ENCODE measurements at places on chromosomes 2 and 18.

DNA sequence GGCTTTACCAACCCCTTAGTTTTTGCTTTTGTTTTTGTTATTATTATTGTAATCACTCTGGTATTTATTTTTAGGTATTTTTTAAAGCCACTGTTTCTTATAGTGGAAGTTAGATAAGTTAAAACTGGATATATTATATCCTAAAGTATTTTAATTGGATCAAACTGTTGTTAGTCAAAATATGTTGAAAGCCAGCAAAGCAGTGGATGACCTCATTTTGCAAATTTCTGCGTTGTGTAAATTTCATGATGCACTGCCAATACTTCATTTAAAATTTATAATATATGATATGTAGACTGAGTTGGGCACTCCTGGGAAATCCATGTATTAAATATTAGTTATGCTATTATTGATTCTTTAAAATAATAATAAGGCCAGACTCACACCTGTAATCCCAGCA is 661.7 kb upstream of the NRXN1 start:
- no peak for DNase-seq

GRCh38 chr2:213089438-213089837 is 62.0 kb downstream of the IKZF2 start:
- no peak for DNase-seq

- no peak for DNase-seq
Observed at GRCh38 chr2:48248251-48248933, 281.6 kb upstream of the STON1 start.

DNA sequence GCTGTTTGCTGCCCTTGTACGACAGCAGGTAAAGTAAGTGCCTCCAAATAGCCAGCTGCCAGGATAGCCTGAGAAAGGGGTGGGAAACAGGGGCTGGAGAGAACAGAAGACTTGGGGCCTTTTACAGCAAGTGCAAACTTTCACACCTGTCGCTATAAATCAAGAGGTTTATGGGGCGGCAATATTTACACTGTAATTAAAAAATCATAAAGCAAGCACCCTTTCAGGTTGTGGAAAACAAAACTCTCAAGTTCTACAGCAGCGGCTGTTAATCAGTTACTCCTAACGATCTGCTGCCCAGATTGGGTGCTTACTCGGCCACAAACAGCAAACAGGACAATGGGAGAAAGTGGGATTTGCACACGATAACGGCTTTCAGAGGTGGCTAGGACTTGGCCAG is 359.5 kb upstream of the ETAA1 start:
- no peak for DNase-seq

- DNase-seq = no peak
Observed at GRCh38 chr2:241545106-241545505, 13.4 kb upstream of the BOK start.

DNA sequence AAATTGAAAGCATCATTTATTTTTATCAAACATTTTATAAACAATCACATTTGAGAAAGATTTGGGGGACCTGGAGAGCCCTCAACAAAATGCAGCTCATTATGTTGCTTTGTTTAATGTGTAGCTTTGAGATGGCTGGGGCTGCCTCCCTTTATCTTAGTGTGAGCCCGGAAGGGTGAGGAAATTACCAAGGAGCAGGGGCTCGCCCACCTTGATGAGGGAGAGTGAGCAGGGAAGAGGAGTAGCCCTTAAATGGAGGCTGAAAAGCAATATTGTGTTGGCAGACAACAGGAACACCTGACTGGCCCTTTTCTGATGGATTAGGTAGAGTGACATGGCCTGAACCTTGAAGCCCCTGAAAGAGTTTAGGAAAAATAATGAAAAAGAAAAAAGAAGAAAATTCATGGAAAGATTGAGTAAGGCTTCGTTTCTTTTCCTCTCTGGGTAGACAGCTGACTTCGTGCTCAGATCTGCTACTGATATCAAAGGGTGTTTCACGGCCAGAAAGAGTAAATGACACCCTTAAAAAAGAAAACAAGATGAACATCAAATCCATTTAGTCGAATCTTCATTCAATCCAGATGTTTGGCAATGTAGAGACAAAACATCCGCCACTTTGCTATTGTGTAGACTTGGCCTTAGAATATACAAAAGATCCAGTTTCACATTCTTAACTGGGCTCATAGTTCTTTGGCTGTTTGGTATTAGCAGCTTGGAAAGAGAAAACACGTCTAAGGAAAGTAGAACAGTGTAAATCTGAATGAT is 206.5 kb upstream of the TCF4 start:
- no peak for DNase-seq

- DNase-seq = no peak
Observed at GRCh38 chr2:7203056-7203467, 285.9 kb downstream of the RNF144A start.

DNA sequence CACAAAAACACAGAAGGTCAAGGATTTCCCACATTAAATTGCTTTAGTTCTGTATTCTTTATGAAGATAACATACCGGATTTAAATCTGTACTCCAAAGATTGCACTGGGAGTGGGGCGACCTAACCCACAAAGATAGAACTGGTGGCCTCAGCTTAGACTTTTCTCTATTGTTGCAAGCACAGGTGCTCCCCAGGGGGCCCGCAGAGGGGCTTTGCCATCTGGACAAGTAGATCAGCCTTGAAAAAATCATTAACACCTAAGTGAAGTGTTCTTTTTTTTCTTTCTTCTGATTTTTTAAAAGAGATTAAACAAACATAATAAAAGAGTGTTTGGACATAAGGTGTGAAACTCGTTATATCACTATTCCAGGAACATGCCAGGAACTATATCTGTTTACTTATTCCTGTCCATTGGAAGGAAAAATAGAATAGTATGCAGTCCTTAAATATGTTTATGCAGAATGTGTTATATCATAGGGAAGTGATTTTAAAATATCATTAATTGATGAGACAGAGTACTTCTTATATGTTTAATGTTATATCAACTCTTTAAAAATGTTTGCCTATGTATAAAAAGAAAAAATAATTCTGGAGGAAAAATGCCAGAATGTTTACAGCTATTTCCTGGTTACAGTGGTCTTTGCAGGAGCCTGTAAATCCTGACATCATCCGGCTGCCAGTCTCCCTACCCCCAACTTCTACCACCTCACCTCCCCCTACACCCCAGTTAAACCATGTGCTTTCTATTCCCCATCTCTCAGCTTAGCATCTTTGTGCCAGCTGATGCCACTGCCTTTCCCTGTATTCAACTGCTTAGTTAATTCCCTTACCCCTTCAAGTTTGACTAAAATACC is 679.2 kb downstream of the CNTNAP5 start:
- no peak for DNase-seq

GRCh38 chr2:38750011-38750890 is 910 bp downstream of the SRSF7 start:
- peak; percentile 59 for DNase-seq

- DNase-seq = no peak
Observed at GRCh38 chr2:113872201-113872600, 17.7 kb upstream of the ACTR3 start.

- no peak for DNase-seq
Observed at GRCh38 chr18:24601585-24601984, 141.1 kb downstream of the HRH4 start.

DNA sequence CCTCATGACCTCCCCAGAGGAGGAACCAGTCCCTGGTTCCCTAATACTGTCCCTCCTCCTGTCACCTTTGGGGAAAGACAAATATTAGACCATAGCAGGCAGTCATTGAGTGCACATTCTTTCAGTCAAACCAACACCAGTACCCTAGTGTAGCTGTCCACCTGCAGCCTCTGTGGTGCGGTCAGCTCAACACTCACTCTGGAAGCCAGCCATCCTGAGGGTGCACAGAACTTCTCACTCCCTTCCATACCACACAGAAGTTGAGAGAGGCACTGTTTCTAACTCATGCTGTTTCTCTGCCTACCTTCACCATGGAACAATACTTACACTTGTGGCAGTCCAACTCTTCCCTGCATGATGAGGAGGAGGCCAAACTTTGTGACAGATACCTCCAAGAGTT is 232.6 kb upstream of the FBXO11 start:
- no peak for DNase-seq

GRCh38 chr2:127645395-127646291 is at the start of gene GPR17:
Gene GPR17, plus strand, starts transcription at chr2:127646153. Its CDS starts 4,583 bp downstream, at chr2:127650736.
- DNase-seq = peak; percentile 25

- DNase-seq = no peak
Observed at GRCh38 chr18:44823782-44824181, 143.1 kb downstream of the SETBP1 start.

- DNase-seq = no peak
Observed at GRCh38 chr18:48809365-48809764, 141.4 kb downstream of the SMAD7 start.

DNA sequence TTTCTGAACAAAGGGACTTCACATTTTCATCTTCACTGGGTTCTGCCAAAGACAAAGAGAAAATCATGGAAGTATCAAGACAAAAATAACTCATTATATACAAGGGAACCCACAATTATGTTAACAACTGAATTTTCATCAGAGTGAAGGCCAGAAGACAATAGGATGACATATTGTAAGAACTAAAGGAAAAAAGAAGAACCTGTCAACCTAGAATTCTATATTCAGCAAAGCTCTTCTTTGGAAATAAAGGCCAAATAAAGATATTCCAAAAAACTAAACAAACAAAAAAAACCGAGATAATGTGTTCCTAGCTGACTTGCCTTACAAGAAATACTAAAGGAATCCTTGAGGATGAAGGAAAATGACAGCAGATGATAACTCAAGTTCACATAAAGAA is 10.3 kb upstream of the ZCCHC2 start:
- DNase-seq = no peak

GRCh38 chr2:107810734-107811133 is 16.0 kb upstream of the RGPD4 start:
- DNase-seq = no peak

GRCh38 chr2:221104361-221104811 is 467.7 kb downstream of the EPHA4 start:
- peak; percentile 43 for DNase-seq

DNA sequence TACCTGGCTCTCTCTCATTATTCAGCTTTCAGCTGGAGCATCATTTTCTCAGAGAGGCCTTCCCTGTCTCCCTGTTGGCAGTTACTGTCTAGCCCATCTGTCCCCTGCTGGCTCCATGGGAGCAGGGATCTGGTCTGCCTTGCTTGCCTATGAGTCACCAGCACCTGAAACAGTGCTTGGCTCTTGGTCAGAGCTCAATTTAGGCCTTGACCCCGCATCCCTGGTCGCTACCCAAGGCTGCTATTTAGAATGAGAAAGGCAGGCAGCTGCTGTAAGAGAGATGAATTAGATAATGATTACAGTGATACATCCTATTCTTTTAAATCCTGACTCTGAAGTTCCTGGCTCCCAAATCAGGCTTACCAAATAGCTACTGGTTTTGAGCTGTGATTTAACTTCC is 32.9 kb downstream of the KCNE4 start:
- no peak for DNase-seq

DNA sequence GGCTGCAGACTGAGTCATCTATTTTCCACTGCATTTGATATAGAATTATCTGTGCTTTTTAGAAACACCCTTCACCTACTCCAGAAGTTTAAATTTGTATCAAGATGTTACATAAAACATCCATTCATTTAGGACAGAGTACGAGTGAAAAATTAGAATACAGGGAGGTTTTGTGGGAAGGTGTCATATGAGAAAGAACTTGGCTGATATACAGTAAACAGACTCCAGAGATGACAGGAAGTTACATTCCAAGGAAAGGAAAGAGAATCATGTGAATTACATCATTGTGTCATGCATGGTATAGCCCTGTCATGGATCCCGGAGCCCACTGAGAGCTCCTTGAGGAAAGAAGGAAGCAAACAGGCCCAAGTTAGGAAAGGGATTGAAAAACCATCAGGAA is 341.5 kb upstream of the PKDCC start:
- no peak for DNase-seq
